ENCODE measurements at places on chromosomes 7 and 10.

- peak; percentile 38 for DNase-seq
Measured at GRCh38 chr7:39102234-39102633, 124.5 kb downstream of the POU6F2 start.

DNA sequence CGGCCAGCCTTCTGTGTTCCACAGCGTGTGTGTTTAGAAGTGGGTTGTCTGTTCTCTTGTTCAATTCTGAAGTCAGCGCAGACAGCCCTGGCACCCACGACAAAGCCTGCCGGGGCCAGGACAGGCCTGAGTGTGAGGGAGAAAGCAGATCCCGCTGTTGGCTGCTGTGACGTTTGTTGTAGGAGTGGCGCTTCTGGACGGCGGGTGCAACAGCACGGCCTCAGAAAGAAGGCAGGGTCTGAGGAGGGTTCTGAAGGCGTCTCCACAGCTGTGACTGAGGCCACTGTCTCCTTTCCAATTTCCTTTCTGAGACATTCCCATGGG, 76.2 kb downstream of the VIPR2 start:
- DNase-seq: peak; percentile 16

GRCh38 chr7:35752742-35753141, 48.1 kb upstream of the SEPTIN7 start:
- DNase-seq: no peak

- peak; percentile 26 for DNase-seq
Measured at GRCh38 chr7:18064242-18064838, 36.7 kb upstream of the PRPS1L1 start.

GRCh38 chr7:69147631-69148030, 450.6 kb upstream of the AUTS2 start:
- no peak for DNase-seq

- no peak for DNase-seq
Measured at GRCh38 chr7:33048257-33048656, 14.3 kb downstream of the NT5C3A start.

- no peak for DNase-seq
Measured at GRCh38 chr10:79386637-79387465, 39.6 kb downstream of the PPIF start.
